ENCODE measurements at places on chromosomes 4 and X.

GRCh38 chr4:99755223-99755944 is 61.2 kb upstream of the DAPP1 start:
- DNase-seq, result no peak

- no peak for DNase-seq
Observed at GRCh38 chrX:22314692-22315091, 42.0 kb downstream of the CBLL2 start.

DNA sequence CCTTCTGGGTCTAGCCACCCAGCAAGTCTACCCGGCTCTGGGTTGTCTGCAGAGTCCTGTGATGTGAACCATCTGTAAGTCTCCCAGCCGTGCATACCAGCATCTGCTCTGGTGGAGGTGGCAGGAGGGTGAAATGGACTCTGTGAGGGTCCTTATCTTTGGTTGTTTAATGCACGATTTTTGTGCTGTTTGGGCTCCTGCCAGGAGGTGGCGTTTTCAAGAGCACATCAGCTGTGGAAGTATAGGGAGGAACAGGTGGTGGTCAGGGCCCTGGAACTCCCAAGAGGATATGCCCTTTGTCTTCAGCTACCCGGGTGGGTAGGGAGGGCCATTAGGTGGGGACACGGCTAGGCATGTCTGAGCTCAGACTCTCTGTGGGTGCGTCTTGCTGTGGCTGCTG is 66.5 kb upstream of the ZFP42 start:
- DNase-seq, result no peak

GRCh38 chrX:104135677-104136076 is 21.1 kb downstream of the SLC25A53 start:
- DNase-seq, result no peak
